ENCODE measurements at places on chromosomes 2 and 18.

DNA sequence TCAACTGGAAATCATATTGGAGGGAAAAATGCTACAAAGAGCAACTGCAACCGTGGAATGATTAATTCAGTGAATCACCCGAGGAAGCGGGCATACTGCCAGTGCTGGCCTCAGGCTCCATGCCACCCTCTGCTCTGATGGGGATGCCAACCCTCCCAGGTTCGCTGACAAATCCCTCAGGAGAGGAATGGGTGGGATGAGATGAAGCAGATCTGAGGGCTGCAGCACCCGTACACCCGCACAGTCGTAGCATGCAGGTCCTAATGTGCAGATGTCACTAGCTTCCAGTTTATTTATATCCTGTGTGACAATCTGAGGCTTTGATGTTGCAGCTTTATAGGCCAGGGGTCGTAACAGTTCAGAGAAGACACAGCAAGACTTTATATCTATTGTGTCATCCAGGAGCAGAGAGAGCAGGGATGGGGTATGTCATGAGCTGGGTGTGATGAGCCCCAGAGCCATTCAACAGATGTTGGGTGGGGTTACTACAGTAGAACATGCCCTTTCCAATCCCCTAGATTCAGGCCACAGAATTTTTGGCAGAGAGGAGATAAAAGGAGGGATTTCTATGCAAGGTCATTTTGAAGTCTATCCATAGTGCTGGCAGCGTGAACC lies 44.6 kb downstream of the DPP4 start:
- no peak for DNase-seq

DNA sequence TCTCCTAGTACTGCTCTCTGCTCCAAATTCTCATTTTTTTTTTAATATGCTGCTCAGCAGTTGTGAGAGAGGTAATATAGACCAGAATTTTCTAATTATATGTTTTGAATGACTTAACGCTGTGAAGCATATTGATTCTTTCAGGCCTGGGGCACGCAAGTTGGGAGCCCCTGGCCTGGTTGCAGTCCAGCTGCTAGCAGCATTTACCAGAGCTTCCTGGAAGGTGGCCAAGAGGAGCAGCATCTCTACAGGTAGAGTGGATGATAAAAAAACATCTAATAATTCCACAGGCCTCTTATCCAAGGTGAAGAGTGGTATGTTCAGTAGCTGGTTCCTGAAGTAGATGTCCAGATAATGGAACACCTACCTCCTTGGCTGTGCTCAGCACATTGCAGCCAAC lies 7.3 kb upstream of the UGP2 start:
- no peak for DNase-seq

DNA sequence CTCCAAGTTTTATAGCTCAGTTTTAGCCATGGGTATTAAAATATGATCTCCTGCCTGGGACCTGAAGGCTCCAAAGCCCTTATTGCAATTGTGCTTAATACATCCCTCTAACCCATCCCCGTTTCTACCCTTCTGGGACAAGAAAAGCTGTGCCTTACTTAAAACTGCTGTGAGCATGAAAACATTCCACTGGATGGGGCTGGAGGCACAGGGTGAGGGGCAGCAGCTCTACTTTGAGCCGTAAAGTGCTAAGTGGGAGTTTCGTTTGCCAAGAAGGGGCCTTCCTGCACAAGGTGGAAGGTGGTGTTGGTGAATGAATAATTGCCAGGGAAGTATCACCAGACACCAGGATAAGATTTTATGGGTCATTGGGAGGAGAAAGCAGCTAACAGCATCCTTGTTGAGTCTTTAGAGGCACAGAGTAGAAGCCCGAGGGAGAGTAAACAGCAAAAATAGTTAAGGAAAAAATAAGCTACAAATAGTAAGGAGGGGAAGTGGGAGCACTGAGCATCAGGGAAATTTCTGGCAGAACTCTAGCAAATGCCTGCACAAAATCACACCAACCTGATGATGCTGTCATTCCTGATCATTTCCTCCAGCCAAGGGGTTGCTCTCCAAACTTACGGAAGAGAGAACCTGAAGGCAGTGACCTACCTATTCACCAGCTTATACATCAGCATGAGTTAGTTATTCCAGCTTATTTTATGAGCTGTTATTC lies 218.4 kb downstream of the MREG start:
- DNase-seq, result no peak

DNA sequence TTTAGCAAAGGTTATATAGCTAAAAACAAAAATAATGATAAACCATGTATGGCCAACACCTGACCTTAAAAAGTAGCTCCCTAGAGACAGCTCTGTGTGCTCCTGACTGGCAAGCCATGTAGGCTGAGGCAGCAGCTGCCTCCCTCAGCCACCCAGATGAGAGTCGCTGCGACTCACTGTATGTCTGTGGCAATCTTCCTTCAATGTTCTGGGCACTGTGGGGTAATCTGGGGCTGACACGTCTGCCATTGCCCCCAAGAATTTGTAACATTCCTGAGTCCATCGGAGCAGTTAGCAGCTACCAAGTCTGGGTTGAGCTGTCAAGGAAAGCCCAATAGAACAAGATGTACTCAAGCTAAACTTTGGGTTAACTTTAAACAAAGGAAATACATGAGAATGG lies 106.4 kb upstream of the DAPL1 start:
- no peak for DNase-seq
